ENCODE measurements at places on chromosomes 1 and 21.

GRCh38 chr1:104406728-104407127, 657.0 kb downstream of the AMY1C start:
- DNase-seq, result no peak

DNA sequence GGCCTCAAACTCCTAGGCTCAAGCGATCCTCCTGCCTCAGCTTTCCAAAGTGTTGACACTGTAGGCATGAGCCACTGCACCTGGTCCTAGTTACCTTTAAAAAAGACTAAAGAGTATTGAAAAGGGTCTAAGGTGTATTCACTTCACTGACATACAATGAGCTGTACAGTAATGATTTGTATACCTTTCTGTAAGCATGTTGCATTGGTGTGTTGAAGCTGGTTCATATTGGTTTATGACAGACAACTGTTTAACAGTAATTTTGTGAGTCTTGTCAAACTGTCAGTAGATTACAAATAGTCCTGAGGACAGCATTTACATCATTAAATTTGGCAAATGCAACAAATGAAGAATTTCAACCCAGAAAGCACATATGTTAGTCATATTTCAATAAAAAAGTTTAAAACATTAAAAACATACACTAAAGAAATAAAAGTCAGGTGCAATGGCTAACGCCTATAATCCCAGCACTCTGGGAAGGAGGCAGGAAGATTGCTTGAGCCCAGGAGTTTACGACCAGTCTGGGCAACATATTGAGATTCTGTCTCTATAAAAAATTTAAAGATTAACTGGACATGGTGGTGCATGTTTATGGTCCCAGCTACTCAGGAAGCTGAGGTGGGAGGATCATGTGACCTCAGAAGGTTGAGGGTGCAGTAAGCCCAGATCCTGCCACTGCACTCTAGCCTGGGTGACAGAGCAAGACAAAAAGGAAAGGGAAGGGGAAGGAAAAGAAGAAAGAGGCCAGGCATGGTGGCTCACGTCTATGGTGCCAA, 88.3 kb upstream of the HP1BP3 start:
- DNase-seq, result no peak

- no peak for DNase-seq
These were observed 6.8 kb downstream of the HCRTR1 start for GRCh38 chr1:31624309-31624708.

DNA sequence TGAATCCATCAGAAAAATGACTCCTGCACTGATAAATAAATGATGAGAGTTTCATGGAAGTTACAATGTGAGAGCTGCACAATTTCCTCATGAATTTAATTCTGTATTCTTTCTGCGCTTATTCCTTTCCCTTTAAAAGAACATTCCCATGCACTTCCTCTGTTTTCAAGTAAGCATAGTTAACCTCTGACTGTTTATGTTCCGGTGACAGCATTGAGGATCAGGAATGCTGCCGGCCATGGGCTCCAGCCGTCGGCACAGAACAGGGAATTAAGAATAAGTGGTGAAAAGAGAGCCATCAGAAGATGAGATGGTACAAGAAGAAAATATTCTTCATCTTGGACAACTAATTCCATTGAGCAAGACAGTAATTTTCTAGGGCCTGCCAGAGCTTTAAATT, 65.3 kb downstream of the SUSD4 start:
- DNase-seq, result no peak

GRCh38 chr1:230103306-230104173, 36.5 kb downstream of the GALNT2 start:
- DNase-seq, result peak; percentile 19

DNA sequence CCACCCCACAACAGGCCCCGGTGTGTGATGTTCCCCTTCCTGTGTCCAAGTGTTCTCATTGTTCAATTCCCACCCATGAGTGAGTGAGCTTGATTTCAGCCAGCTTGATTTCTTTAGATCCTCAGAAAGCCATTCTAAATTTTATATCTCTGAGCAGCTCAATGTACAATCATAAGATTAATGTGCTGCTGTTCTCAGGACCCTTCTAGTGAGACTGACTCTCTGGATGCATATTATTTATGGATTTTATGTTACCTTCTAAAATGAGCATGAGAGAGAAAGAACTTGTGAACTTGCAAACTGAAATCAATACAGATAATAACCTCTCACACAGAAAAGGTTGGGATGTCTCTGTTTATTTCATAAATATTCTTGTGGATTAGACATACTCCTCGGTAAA, 1133.5 kb upstream of the TMPRSS15 start:
- DNase-seq, result no peak

DNA sequence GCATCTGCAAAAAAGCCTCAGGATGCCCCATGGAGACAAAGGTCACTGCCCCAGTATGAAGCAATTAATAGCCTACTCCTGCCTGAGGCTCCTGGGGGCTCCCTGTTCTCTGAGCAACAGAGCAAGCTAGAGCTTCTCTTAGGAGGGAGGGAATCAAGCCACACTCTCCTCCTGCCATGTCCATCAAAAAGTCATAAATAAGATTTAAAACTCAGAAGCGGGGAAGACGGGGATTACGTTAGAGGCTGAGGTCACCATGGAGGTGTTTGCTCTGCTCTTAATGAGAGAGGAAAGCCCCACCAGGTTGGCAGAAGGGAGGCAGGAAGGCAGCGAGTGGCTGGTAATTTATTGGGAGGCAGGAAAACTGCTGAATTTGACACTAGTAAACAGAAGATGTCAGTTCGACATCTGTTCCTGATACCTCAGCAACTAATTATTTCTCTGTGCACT, 98.4 kb upstream of the TNR start:
- no peak for DNase-seq

GRCh38 chr1:70941563-70941962, 106.1 kb downstream of the PTGER3 start:
- no peak for DNase-seq

GRCh38 chr1:44817771-44818495, 9.6 kb downstream of the BTBD19 start:
- no peak for DNase-seq

DNA sequence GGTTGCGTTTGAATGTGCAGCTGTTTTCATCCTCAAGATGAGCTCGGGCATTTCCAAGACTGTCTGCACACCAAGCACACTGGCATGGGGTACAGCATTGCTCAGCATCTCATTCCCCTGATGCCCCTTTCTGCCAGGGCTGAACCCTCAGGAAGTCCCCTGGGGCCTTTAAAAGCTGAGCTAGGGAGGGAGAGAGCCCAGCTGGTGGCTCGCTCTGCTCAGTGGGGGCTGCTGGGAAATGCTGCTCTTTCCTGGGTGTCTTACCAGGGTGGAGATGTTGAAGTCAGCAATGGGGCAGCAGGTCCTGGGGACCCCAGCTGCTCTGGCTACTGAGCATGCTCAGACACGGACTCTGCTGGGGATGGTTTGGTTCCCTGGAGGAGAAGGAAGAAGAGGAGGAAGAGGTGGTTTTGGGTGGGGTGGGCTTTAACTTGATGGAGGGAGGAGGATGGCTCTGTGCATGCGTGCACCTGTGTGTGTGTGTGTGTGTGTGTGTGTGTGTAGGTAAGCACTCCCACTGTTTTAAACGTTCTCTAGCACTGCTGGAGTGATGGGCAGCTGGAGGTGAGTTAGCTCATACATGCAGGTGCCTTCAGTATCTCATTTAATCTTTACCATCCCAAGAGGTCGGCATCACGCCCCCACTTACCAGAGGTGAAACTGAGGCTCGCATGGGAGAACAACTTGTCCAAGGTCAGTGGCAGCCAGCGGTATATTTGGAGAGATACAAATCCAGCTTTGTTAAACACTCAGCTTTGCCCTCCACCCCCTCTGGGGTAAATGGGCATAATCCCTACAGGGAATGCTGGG, 40.9 kb downstream of the ACTL8 start:
- no peak for DNase-seq

GRCh38 chr1:41495210-41495948, 10.9 kb upstream of the EDN2 start:
- peak; percentile 23 for DNase-seq

DNA sequence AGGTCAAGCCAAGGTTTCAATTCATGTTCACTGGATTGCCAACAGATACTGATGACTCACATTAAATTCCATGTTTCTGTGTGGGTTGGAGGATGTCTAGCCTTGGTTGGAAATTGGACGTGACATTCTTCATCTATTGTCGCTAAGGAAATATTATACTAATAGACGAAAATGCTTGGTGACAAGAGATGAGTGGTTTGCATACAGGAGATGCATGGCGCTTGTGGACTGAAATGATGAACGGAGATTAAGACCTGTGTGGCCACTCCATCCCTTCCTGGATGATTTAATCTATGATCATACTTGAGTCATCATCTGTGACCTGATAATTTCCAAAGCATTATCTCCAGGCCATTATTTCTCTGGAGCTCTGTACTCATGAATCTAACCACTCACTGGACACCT, 97.0 kb upstream of the CD34 start:
- DNase-seq, result no peak

GRCh38 chr1:38791164-38791515, 68.4 kb downstream of the RRAGC start:
- DNase-seq, result no peak

DNA sequence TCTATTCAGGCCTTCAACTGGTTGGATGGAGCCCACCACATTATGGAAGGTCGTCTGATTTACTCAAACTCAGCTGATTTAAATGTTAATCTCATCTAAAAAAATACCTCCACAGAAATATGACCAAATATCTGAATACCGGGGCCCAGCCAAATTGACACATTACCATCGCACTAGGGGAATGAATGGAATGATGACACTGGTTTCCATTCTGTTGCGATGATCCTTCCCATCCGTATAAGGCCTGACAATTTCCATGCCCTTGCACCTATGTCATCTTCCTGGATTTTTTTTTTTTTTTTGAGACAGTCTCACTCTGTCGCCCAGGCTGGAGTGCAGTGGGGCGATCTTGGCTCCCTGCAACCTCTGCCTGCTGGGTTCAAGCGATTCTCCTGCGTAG, 397.5 kb downstream of the KIF26B start:
- DNase-seq, result no peak

DNA sequence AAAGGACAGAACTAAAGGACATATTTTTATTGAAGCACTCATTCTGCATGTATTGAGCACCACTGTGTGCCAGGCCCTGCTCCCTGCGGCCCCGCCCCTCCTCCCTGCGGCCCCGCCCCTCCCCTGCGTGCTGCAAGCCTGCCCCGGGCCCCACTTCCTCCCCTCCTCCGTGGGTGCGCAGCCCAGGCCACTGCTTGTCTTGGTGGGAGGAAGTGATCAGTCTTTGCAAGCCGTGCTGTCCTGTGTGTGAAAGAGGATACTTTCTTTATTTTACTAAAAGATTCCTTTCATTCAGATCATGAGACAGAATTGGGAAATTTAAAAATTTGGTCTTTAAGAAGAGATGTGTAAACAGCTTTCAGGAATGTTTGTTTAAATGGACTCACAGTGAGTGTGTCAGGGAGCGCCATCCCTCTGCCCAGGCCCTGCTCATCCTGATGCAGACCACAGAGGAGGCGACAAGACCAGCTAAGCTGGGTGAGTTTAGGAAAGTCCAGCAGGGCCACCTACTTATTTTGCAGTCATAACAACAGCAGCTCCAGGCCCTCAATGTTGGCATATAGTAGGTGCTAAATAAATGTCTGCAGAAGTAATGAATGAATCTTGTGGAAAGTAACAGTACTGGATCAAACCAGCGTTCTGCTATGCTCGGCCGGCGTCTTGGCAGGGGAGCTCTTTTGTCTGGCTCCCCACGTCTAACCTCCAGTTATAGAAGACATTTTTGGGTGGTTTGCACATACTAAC, 88.3 kb upstream of the SELENON start:
- DNase-seq, result no peak

DNA sequence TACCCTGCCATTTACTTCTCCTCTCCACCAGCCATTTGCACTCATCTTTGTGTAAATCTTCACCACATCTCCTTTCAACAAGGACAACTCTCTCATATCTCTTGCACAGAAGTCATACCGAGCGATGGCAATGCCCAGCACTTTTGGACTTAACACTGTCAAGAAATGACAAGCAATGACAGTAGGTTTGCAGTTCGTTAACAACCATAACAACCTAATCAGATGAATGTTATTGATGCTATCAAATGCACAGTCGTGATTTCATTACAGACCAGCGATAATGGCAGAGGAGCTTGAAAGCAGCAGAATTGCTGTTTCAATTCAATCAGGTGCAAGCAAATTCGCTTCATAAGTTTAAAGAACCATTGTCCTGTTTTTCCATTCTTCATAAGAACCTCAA, 390.9 kb downstream of the VAV3 start:
- no peak for DNase-seq

DNA sequence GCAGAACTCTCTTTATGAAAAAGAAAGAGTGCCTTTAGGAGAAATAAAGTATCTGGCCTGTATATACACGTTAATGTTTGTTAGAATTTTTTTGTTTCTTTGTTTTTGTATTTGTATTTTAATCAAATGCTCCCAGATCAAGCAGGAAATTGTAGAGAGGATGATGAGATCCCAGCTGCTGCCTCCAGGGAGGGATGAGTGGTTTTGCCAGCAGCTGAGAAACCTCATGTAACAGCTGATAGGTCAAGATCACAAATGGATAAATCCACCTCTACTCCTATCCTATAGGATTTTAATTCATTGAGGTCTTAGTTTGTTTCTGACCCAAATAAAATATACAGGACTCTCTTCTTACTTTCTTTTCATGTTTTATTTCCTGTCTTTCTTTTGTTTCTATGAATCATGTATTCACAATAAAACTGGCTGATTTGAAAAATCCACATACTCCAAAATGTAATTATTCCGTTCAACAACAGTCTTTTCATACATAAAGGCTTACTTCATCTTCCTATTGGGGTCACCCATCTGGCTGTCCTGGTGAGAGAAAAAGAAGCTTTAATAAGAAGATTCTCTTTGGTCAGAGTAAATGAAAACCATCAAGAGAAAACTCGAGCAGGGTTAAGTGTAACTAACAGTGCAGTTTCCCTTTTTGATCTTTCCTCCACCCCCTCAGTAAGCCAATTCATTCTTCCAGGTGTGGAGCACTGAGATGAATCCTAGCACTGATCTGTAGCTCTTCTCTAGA, 129.3 kb upstream of the PLPPR5 start:
- DNase-seq, result no peak

DNA sequence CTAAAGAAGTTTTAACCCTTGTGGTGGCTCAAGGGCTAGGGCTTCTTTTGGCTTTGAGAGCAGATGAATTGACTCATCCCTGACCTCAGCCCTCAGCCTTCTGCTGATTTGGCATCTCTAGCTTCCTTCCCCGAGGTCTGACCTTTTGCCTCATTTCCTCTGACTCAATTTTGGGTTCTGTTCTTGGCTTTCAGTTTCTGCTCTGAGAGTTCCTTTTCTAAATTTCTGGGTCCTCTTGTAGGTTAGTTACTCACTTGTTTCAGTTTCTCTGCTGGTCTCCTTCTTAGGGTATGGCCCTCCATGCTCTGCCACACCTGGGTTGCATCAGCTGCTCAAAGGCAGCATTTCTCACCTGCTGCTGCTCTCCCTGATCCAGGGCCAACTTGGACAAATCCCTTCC, 19.4 kb downstream of the PDE4B start:
- peak; percentile 87 for DNase-seq

- no peak for DNase-seq
These were observed 19.0 kb upstream of the AGO1 start for GRCh38 chr1:35863881-35864625.

All from T-helper 2 cell treated with Interferon-gamma antibody and Interleukin-4, amounts not matched to agents 5 μg/mL and 100 μg/mL, for 36 hours (primary cell).